ENCODE measurements at places on chromosomes 5 and 9.

- DNase-seq = no peak
Measured at GRCh38 chr5:59489551-59489950, 404.0 kb downstream of the PDE4D start.

DNA sequence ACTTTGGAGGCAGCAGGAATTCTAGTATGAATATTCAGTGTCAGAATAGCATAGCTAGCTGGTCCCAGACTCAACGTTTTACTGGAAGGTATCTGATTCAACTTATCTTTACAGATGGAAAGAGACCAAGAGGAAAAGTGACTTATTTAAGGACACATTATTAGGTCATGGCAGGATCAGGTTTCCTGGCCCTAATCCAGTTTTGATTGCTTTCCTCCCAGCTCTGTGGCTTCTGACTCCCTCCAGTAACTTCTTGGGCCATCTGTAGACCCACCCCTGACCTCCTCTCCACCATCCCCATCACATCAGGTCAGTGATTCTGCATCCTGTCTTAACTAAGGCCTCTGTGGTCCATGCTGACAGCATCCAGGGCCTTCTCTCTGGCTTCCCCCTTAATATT is 38.4 kb downstream of the SH3TC2 start:
- DNase-seq = no peak

- DNase-seq = no peak
Measured at GRCh38 chr5:66039296-66039695, 104.8 kb upstream of the SREK1 start.

- DNase-seq = no peak
Measured at GRCh38 chr9:115672477-115673316, 480.9 kb upstream of the PAPPA start.

DNA sequence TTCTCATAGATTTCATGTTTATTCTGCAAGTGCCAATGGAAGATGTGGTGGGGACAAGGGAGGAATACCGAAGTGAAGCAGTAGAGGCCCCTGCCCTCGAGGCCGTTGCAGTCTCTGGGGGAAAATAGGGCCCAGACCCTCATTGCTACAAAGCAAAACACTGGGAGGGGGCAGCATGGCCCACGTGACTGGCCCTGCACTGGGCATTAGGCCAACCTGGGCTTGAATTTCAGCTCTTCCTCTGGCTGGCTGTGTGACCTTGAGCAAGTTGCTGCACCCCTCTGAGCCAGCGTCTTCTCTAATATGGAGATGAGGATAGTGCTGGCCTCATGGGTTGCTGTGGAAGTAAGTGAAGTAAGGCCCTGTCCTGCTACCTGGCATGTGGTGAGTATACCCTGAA is 709 bp upstream of the SYNPO start:
- DNase-seq = no peak

- DNase-seq = no peak
Measured at GRCh38 chr9:137449081-137449844, 8.1 kb upstream of the ENTPD8 start.

DNA sequence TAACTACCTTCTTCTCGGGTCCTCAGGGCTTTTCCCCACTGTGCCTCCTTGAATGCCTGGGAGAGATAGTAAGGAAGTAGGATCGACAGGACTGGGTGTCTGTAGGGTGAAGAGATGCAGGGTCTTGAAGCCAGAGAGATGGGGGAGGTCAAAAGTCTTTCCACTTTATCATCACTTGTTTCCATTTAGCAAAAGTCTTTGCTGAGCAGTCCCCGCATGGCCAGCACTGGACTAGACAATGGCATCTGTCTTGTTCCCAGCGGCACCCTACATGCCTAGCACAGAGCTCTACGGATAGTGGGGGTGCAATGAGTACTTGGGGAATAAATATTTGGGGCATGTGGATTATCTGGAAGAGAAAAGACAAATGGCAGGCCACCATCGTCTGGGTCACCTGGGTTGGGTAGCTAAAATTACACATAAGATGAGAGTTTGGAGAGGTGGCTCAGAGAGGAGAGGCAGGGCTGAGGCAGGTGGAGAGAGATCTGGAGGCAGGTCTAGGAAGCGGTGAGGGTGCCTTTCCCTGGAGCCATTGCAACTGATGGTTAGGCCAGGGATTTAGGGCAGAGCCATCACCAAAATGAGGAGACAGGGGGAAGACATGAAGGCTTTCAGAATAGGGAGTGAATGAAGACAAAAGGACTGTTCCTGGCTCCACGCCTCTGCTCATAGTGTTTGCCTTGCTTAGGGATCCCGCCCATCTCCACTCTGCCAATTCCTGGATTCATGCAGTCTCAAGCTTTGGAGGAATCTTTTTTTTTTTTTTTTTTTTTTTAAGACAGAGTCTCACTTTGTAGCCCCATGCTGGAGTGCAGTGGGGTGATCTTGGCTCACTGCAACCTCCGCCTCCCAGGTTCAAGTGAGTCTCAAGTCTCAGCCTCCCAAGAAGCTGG is 250.8 kb upstream of the KLF4 start:
- no peak for DNase-seq

GRCh38 chr5:172455511-172456061 is 1.3 kb upstream of the SH3PXD2B start:
- DNase-seq = no peak

- DNase-seq = no peak
Measured at GRCh38 chr5:140674211-140674610, 835 bp upstream of the DND1 start.

- no peak for DNase-seq
Measured at GRCh38 chr5:44336708-44337107, 52.5 kb downstream of the FGF10 start.

Measured in T-helper 2 cell (primary cell).